ENCODE measurements at places on chromosomes 5 and 9.
A peak's percentile ranks its signal among the peaks of the same experiment; 100 is the strongest.

GRCh38 chr5:81292130-81292529, 9.3 kb upstream of the ZCCHC9 start:
- DNase-seq: no peak

DNA sequence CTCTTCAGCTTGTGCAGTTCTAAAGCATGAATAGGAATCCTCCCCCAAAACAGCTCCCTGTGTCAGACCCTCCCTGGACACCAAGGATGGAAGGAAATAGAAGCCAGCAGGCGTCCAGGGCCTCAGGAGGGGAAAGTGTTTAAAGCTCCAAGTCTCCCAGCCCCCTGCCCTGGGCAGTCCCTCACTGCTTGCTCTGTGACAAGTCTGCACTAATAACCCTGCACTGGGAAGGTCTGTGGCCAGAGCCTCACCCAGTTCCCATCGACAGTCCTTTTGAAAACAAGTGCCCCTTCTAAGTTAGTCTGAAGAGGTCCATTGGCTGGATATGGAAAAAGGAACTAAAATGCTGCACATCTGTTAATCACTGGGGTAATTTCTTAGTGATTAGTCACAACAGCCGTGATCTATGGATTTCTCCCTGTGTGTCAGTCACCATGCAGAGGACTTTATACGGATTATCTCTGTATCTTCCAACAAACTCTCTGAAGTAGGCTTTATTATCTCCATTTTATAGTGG, 195.3 kb downstream of the FBXL7 start:
- no peak for DNase-seq

GRCh38 chr9:129250786-129251185, 72.7 kb upstream of the IER5L start:
- peak; percentile 71 for DNase-seq

DNA sequence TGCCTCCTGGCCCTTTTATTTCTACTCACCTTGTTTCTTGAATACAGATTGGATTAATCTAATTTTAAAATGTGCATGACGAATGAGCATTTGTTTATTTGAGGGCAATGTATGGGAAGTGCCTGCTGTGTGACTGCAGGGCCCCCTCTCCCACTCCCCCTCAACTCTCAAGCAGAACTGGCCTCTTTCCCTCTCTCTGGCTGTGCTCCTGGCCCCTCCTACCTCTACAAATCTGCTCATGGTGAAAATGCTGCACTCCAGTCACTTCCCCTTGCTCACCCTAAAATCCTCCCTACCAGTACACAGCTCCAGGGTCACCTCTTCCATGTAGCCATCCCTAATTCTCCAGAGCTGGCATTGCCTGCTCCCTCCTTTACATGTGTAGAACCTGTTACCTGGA, 17.2 kb upstream of the NDST1 start:
- peak; percentile 40 for DNase-seq

DNA sequence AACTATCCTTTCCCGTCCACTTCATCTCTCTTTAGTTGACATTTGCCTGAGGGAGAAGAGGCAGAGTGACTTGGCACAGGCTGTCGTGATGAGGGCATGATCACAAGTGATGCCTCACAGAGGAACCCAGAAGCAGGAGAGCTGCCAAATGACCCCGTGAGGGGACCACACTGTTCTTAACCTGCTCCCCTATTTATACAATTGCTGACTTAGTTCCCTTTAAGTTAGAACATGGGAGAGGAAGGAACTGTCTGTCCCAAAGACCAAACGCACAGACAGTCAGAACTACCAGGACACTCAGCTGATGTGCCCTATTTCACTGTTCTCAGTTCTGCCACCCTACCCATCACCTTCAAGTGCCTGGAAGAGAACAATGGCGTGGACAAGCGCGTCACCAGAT, 73.7 kb downstream of the SLC1A3 start:
- no peak for DNase-seq

- no peak for DNase-seq
These were observed 40.3 kb downstream of the NUP188 start for GRCh38 chr9:128987805-128988204.

DNA sequence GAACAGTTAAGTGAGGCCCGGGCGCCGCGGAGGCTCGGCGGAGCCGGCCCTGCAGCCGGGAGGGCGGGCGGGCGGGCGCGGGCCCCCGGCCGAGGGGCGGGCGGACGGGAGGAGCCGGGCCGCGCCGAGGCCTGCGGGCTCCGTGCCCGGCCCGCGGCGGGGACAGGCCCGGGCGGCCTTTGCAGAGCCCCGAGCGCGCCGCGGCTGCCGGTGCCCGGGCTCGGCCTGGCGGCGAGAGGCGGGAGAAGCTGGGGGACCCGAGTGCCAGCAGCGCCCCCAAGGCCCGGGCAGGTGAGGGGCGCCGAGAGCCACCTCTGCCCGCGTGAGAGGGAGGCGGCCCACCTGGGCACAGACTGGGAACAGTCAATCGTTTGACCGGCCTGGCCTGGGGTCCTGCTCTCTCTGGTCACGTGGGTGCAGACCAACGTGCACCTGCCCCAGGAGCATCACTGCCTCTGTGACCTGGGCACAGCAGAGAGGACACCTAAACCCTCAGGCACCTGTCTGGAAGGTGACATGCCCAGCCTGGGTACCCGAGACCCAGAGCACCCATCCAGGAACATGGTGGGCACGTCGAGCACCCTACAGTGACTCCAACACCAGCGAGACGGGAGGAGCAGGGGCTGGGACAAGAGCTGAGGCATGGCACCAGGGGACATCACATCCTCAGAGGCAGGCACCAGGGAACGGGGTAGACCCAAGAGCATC, 531 bp downstream of the MVB12B start:
- peak; percentile 23 for DNase-seq

DNA sequence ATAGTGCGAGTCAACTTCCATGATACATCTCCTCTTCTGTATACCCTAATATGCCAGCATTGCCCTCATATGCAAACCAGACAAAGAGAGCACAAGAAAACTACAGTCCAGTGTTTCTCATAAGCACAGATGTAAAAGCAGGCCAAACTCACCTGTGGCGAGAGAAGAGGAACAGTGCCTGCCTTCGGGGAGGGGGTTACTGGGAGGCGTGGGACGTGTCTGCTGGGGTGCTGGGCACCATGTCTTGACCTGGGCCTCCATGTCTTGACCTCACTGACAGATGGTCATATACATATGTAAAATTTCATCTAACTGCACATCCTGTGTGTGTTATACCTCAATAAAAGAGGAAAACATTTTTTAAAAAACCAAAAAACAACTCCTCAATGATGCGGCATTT, 159.3 kb upstream of the PPP1R26 start:
- no peak for DNase-seq

DNA sequence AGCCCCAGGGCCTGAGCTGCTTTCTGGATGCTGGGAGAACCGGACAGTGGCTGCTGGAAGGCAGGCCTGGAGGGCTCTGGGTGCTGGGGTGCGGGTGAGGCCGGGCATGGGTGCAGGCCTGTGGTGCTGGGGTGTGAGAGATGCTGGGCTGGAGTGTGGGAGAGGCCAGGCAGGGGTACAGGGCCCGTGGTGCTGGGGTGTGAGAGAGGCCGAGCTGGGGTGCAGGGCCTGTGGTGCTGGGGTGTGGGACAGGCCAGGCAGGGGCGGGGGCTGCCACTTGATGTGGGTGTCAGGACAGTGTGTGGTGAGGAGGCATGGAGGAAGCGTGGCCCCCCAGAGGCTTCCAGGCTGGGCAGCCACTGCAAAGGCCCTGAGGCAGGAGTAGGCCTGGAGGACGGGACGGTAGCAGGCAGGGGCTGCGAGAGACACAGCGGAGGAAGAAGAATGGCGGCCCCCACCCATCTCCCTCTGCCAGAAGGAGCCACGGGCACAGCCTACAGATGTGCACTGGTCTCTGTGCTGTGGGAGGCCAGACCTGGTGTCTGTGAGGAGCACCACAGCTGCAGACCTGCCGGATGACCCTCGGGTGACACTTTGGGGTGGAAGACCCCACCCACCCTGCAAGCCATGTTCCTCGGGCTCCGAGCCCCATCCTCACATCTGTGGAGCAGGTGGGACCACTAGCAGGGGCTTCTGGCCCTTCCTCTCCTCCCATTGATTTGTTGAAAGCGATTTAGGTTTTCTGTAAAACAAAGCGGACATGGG, 9.3 kb downstream of the NKD2 start:
- DNase-seq: no peak

- no peak for DNase-seq
These were observed 25.8 kb downstream of the DBH start for GRCh38 chr9:133661846-133662540.

DNA sequence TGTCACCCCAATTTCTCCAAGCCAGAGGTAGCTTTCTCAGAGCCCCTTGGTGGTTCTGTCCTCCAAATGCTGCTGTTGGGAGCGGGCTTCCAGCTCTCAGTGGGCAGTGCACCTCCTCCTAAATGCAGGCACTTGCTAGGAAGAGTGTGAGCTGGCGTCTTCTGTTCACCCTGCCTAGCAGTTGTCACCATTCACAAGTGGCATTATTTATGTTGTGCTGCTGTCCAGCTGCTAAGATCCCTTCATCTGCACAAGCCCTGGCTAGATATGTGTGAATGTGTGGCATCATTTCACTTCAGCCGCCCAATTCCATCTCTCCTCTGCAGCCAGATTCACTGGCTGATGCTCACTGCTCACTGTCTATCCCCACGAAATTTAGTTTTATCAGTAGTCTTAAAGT, 43.7 kb downstream of the SLC36A1 start:
- DNase-seq: no peak

- no peak for DNase-seq
These were observed 18.4 kb downstream of the TENT4A start for GRCh38 chr5:6731465-6732237.

GRCh38 chr5:134490925-134491271, 34.6 kb upstream of the JADE2 start:
- no peak for DNase-seq

- peak; percentile 70 for DNase-seq
These were observed 1.4 kb upstream of the ANKRD33B start for GRCh38 chr5:10562201-10563109.

GRCh38 chr5:143262393-143263174, 140.9 kb downstream of the NR3C1 start:
- DNase-seq: no peak

- DNase-seq: no peak
These were observed 444 bp upstream of the CPLX2 start for GRCh38 chr5:175870820-175871447.

DNA sequence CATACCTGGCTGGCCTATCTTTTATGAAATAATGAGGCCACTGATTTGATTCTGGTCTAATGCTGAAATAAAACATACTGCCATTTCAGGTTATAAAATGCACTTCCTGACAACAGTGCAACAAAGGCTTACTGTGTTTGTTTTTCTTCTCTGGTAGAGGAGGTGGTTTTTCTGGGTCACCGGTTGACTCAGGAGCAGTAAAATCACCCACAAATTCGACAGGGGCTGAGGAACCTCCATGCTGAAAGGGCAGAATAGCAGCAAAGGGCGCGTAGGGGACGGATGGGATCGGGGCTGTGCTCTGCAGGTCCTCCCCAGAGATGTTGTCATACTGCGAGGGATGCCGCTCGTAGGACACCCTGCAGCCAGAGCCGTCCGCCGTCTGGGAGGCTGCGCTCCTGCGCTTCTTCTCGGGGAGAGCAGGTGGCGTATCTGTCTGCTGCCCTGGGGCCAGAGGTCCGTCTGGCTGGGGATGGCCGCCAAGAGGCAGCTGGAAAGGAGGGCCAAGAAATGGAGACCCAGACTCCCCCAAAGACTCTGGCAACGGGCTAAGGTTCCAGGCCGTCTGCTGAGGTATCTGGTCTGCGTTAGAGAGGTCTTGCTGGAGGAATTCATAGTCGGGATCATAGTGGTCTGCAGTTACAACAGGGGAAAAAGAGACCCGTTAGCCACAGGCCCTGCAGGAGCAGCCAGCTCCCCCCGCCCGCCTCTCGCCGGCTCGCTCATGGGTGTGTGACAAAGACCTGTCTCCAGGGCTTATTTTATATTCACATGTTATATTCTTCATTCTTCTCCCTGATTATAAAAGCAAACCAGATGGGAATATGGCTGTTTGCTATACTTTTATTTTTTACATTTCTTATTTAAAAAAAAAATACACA, 80.7 kb downstream of the PRRT1B start:
- no peak for DNase-seq

GRCh38 chr5:26024774-26025173, 1013.6 kb downstream of the CDH9 start:
- peak; percentile 37 for DNase-seq

GRCh38 chr5:149298842-149299404, 27.3 kb downstream of the AFAP1L1 start:
- peak; percentile 82 for DNase-seq

DNA sequence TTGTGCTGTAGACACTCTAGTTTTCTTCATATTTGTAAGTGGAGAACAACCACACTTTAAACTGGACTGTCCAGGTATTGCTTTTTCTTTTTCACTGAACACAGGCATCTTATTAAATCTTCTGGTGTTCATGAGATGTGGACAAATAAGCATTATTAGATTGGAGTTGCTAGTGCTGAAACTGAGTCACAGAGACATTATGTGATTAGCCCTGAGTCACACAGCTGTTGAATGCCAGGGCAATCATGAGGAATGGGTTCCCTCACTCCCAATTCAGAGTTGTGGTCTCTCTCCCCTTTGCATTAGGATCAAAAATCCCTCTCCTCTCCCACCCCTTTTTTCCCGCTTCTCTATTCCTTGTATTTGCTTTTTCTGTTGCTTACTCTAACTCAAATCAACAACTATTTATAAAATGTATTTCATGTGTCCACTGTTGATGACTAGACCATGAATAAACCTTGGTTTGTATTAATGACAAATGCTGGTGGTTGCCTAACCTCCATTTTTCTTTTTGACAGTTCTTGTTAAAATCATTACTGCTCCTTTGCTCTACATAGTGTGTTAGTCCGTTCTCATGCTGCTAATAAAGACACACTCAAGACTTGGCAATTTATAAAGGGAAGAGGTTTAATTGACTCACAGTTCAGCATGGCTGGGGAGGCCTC, 738.2 kb downstream of the BRINP1 start:
- DNase-seq: no peak

DNA sequence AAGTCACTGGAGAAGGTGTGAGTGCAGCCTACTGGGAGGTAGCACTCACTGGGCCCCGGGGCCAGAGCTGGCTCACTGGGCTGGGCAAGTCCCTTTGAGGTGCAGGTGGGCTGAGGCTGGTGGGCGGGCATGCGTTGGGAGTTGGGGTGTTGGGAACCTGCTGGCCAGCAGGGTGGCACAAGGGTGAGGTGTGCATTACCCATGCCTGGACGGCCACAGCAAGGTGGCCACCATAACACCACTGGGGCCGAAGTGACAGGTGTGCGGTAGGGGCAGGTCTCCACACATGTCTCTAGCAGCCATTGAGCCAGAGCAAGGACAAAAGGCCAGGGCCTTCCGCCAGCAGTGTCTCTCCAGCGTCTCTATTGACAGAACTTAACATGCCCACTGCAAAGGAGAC, 22.6 kb downstream of the PRRT1B start:
- DNase-seq: no peak

GRCh38 chr5:77973253-77973609, 197.1 kb upstream of the TBCA start:
- no peak for DNase-seq

GRCh38 chr5:43039471-43040286, 440 bp downstream of the ANXA2R start:
- DNase-seq: peak; percentile 75
